ENCODE measurements at places on chromosomes 2 and 18. TPM values are rescaled to one million over a fixed set of nuclear protein-coding genes. Genes with fewer than 3 reads are reported as not detected.

DNA sequence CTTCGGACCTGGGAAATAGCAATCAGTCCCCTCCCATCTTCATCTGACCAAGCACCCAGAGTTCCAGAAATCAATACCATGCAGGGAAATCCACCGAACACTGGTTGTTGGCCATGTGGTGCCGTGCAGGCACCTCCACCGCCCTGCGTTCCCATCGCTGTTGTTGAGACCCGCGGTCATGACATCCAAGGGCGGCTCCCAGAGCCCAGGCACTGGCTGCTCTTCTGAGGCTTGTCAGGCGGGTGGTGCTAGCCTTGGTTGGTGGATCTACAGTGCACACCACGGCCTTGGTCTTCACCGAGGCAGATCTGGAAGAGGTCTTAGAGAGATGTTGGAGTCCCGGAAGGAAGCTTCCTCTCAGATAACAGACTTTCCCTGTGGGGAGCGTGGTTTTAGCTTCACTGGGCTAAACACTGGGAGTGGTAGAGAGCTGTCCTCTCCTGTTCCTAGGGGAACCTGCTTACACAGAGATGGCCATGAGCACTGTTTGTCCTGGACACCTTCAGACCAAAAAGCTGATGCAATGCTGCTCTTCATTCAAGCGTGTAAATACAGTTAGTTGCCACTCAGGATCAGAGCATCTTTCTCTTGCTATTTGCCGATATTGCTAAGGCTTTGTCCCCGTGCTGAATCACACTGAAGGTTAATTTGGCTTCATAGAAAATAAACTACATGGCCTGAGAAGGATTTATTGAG, 58.3 kb downstream of the SMIM21 start:
- peak; percentile 54 for ATAC-seq

Gene CPO
- 0.36 TPM for total RNA-seq

Gene ANKRD30BL
- 0.22 TPM for total RNA-seq

Gene TMEM247
- not detected for total RNA-seq

Gene DOK6
- total RNA-seq: 13.0 TPM

Gene TXNDC2
- total RNA-seq: 1.9 TPM

- no peak for ATAC-seq
Observed at GRCh38 chr2:54290356-54291025, 34.5 kb upstream of the TSPYL6 start.

DNA sequence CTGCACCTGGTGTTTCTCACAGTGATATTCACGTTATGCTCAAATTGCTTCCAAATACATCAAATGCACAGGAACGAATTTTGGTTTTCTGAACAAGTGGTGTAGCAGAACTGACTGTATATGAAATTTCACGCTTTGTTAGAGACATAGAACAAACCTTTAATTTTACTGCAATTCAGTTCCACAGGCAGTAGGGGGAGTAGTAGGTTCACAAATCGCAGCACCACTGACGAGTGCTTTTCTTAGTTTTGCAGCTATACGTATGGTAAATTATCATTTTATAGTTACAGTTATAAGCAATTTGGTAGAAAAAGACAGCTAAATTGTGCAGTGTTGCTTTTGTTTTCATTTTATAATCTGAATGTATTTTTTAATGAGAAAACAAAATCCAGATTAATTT, 113.3 kb downstream of the KIAA1328 start:
- peak; percentile 58 for ATAC-seq

- no peak for ATAC-seq
Observed at GRCh38 chr2:144796164-144796563, 276.2 kb upstream of the ZEB2 start.

DNA sequence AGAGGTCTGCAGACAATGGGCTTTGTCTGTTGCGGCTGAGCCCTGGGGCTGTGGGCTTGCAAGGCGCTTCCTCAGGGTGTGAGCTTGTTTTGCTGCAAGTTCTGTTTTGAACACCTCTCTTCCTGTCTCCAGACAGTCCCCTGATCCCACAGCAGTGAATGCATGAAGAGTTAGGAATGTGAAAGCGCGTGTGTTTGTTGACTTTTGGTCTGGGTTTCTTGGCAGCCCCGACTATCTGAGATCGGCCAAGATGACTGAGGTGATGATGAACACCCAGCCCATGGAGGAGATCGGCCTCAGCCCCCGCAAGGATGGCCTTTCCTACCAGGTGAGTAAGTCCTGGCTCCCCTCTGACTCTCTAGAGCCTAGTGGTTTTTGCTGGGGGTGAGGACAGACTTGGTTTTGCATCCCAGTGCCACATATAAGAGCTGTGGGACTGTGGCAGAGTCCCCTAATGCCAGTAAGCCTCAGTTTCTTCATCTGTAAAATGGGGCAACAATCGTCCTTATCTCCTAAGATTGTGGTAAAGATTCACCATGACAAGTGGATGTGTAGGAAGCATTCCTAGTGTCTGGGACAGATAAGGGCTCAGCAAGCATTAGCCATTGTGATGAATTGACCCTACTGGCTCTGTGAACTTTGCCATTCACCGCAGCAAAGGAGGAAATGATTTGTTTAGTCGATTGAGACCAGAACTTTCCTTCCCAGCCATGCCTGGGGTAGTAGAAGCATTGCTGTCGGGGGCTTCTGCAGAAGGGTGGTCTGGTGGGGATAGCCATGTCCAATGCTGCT, 3.0 kb downstream of the LBH start:
- ATAC-seq: no peak

Gene IGFBP2
- total RNA-seq: 451 TPM

Gene MSGN1
- total RNA-seq: not detected

DNA sequence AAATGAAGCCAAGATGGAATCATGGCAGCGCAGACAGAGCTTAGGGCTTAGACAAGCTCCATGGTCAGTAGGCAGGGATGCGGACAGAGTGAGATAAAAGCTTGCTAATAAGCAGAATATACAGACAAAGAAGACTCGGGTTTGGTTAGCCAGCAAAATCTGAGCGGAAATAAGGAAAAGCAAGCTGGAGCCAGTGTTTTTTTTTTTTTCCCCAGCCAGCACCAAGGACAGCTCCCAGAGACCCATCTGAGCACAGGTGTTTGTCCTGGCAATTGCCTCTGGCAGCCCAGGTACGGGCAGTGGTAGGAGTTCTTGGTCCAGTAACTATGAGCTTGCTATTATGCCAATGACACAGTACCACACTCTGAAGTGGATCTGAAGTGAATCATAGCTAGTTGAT, 187.6 kb downstream of the ADCYAP1 start:
- no peak for ATAC-seq

DNA sequence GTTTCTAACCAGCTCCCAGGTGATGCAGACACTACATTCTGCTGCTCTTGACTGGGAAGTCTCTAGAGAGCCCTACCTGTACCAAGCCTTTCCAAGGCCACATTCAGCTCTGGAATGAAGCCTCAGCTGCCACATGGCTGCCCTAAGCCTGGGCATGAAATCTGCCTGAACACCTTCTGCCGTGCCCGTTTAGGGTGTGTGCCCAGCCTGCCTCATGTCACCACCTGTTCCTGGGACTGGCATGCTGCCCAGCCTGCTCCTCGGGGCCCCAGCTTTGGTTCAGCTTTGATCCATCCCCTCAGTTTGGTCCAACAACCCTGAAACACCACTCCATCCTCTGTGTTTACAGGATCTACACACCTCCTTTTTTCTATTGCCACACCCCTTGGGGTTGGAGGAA, 210.9 kb downstream of the L3MBTL4 start:
- ATAC-seq: no peak

GRCh38 chr2:240891492-240892340, 4.2 kb downstream of the MAB21L4 start:
- no peak for ATAC-seq

DNA sequence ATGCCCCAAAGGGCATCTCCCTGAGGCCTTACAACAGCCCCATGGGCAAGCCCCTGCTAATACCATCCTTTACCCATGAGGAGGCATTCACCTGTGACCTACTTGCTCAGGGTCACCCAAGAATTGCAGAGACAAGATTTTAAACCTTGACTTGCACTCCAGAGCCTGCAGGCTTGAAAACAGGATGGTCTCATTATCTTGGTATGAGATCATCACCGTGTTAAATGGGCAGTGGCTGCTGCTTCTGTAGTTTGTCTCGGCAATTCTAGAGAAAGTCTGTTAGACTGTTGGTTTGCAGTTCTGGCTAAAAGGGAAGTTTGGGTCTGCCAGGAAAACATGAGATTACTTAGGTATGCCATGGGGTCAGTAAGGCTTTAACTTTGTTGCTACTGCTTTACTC, 698.9 kb downstream of the GALR1 start:
- ATAC-seq: no peak

DNA sequence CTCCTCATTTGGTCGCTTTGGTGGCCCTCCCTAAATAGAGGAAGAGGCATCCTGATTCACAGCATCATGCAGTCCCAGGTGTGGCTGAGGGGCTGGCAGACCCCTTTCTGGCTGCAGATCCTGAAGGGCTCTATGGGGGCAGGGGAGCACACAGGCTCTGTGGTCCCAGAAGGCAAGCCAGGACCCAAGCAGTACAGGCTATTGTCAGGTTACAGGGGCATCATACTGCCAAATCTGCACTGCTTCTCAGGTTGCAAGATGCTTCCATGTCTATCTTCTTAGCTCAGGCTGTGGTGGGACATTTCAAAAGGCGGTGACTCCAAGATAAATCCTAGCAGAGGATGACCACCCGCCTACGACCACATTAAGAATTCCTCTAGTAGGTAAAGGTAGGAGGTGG, 54.3 kb downstream of the TTC32 start:
- ATAC-seq: no peak

- no peak for ATAC-seq
Observed at GRCh38 chr18:59990121-59990823, 90.5 kb downstream of the PMAIP1 start.

Gene RGPD3
- 0.29 TPM for total RNA-seq

- ATAC-seq: no peak
Observed at GRCh38 chr2:160751021-160751420, 257.4 kb upstream of the RBMS1 start.

DNA sequence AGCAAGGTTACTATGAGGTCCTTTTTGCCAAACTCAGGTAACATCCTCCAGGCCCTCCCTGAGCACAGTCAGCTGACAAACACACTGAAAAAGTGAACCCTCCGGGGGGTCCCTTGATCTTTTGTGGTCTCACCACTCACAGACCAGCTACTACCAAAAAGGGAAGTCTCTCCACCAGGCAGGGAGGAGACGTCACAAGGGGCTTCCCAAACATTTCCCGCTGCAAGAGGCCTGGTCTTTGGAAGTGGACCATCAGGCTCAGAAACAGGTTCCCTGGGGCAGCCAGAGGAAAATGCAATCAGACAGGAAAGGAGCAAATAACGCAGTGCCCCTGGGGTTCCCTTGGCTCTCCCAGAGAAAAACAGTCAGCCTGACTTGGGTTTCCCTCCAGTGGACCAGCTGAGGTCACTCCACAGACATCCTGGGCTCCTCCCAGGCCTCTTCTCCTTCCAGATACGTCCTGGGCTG, 38.7 kb upstream of the POMC start:
- no peak for ATAC-seq

GRCh38 chr2:230953845-230954244, 28.8 kb upstream of the GPR55 start:
- no peak for ATAC-seq

- ATAC-seq: no peak
Observed at GRCh38 chr2:219179601-219180465, 1.8 kb downstream of the RETREG2 start.

Gene PAX8
- 0.69 TPM for total RNA-seq

- peak; percentile 95 for ATAC-seq
Observed at GRCh38 chr2:234512884-234513669, 16.2 kb upstream of the ARL4C start.

GRCh38 chr2:205808486-205809121, 126.3 kb downstream of the NRP2 start:
- ATAC-seq: no peak

- ATAC-seq: no peak
Observed at GRCh38 chr18:57518533-57518932, 68.0 kb downstream of the FECH start.

Gene GKN1
- total RNA-seq: not detected

- peak; percentile 22 for ATAC-seq
Observed at GRCh38 chr2:240429872-240430491, 5.5 kb upstream of the GPC1 start.

DNA sequence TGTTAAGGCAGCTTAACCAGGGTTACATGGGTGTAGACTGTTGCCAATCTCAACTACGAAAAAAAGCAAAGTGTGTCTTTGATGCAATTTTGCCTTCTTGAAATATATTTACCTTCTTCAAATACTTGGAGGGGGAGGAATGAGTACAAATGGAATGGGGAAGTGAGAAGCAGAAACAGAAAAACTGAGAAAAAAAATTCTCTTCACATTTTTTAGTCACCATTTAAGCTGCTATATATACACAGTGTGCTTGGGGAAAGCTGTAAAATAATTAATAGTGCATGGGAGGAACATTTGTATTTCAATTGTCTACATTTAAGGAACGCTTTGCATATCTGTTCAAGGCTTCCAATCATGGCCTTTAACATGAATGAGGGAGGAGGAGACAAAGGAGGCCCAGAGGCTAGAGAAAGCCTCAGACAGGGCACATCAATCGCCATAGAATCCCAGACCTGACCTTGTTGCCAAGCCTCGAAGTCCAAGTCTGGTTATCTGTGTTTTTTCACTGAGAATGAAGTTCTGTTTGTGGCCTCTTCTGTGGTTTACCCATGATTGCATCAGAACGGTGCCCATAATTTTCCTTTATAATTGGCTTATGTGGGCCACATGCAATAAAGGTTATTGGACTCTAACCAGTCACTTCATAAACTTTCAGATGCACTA, 158.6 kb downstream of the PIK3C3 start:
- peak; percentile 56 for ATAC-seq

- ATAC-seq: no peak
Observed at GRCh38 chr18:48095726-48096125, 165.3 kb upstream of the SMAD2 start.

Gene PLB1
- total RNA-seq: 1.3 TPM

GRCh38 chr2:226409134-226409533, 390.5 kb downstream of the IRS1 start:
- no peak for ATAC-seq

Gene GNLY
- 0.11 TPM for total RNA-seq

Gene ELOA2
- 0.45 TPM for total RNA-seq

Gene DPYSL5
- 0.09 TPM for total RNA-seq

DNA sequence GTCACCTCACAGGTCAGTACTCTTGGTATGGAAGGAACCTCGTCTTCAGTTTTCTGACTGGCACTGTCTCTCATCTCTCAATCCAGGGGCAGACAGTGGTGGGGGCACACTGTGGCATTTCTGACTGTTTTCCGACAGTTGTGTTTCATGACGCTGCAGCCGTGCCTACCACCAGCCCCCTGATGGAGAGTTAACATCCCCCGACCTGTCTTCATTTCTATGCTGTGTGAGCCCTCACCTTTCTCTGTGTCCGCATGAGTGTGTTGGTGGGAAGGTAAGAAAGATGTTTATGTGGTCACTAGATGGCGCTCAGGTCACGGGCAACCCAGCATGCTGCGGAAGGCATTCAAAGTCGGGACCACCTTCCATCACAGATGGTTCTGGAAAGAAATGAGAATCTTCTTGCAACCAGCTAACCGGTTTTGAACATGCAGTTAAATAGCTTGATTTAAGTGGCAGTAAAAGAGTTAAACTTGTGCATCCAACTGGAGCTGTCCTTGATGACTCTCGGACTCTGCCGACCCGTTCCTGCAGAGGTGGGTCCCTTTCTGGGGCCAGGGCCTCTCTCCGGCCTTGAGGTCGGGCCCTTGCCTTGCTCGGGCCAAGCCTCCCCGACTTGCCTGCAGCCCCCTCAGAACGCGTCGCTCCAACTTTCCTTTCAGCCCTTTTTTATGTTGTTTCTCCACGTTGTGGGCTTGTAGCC, 92.4 kb downstream of the DYSF start:
- ATAC-seq: peak; percentile 73

Gene ALLC
- total RNA-seq: not detected
